ENCODE measurements at places on chromosomes 4 and X. TPM values are rescaled to one million over a fixed set of nuclear protein-coding genes. Genes with fewer than 3 reads are reported as not detected.

Gene USP11
- 6.4 TPM for total RNA-seq

Gene TRIM60
- total RNA-seq, result not detected

Gene CXXC4
- 4.2 TPM for total RNA-seq

Gene KLB
- not detected for total RNA-seq

Gene PTCHD1
- total RNA-seq, result 2.3 TPM

Gene MAGEC2
- total RNA-seq, result not detected

Gene GPC3
- total RNA-seq, result 137 TPM

Gene STS
- total RNA-seq, result 2.3 TPM

Gene CENPVL1
- total RNA-seq, result not detected

Gene NPNT
- 13.2 TPM for total RNA-seq

DNA sequence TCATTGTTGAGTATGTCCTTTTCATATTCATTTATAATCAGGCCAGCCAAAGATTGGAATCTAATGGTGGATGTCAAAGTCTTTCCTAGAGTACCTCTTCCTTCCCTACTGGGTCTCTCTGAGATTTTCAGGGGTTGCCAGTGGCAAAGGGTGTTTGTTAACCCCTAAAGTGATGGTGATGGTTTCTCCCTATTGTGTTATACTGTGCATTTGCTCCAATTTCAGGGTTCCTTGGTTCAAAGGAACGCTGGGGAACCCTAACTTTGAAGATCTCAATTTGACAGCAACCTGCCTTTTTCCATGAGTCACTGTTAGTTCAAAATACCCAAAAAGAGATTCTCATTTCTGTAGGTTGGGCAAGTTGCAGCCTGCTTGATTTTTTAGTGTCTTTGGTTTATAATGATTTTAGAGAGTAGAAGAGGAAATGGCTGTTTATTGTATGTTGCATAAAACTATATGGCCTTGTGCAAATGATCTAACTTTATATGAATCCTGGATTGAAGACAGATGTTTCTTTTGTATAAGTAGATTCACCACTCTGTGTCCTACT, 23.0 kb downstream of the GAB1 start:
- no peak for DNase-seq

DNA sequence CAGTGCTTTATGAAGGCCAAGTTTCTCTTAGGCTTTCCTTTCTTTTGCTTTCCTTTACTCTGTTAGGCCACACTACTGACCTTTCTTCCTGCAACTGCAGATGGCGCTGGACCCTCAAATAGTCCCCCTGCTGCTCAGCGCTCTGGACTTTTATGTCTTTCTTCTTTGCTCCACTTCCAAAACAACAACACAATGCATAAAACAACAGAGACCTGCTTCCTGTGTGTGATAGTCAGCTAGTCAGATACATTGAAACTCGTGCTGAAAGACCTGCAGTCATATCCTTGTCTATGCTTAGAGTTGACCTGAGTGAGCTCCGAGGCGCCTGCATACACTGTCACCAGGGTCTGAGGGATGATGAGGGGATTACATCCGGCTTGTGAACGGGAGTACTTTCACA, 108.9 kb upstream of the TEX13D start:
- peak; percentile 14 for DNase-seq

- no peak for DNase-seq
Observed at GRCh38 chrX:102859550-102859871, 77.6 kb upstream of the RAB40AL start.

DNA sequence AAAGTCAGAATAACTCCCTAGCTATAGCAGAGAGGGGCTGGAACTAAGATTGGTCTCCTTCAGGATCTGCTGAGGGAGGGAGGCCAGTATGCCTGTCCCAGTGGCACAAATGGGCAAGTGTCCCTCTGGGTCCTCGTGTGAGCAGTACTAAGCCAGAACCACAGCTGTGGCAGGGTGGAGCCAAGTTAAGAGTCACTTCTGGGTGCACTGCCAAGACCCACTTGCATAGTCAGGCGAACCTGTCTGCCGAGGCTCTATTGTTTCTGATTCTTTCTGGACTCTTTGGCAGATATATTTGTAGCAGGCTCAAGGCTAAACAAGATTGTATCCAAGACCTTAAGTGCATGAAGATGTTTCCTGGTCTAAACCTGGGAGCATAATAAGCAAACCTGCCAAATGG, 1123.7 kb upstream of the POU3F4 start:
- DNase-seq, result no peak

- DNase-seq, result peak; percentile 23
Observed at GRCh38 chr4:140018931-140019618, 134.9 kb downstream of the MAML3 start.

DNA sequence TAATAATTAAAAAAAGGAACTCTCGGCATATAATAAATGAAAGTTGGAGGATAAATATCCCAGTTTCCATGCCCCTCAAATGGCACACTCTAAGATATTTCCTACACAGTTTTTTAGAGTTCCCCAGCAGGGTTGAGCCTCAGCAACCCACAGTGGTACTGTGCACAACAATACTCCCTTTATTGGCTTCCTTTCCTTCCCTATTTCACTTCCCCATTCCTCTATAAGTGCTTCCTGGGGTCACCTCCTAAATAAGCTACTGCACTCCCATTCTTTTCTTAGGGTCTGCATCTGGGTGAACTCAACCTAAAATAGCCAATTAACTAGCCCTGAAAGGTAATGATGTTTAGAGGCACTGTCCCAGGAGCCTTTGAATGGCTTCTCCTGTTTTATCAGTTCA, 76.4 kb upstream of the NHS start:
- no peak for DNase-seq

DNA sequence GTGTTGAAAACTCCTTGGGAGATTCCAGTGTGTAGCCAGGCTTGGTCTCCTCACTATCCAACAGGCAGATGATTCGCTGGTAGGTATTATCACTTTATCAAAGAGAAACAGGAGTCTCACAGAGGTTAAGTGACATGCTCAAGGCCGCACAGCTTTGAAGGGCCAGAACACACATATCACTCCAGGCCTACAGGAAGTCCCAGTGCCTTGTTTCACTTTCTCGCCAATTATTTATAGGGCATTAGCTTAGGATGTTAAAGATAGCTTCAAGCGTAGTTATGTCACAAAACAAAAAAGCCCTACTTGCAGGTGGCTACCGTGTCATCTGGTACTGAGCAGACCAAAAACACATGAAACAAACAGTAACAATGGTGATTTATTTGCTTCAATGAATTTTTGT, 13.2 kb downstream of the ATP8A1 start:
- DNase-seq, result no peak

DNA sequence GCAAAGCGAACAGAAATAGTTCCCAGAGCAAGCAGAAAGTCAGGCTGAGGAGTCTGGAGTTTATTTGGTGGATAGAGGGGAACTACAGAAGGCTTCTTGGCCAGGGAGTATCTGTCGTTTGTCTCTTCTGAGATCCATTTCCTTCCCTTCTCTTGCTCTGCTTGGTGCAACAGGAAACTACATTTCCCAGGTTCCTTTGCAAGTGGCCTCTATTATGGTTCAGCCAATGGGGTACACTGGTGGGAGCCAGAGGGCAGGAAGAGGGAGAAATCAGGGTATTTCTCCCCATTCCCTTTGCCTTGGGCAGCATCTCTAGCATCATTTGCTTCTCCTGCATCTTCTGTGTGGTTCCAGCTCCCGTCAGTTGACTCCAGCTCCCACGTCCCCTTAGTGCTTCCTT, 142.1 kb downstream of the BCOR start:
- DNase-seq, result no peak

DNA sequence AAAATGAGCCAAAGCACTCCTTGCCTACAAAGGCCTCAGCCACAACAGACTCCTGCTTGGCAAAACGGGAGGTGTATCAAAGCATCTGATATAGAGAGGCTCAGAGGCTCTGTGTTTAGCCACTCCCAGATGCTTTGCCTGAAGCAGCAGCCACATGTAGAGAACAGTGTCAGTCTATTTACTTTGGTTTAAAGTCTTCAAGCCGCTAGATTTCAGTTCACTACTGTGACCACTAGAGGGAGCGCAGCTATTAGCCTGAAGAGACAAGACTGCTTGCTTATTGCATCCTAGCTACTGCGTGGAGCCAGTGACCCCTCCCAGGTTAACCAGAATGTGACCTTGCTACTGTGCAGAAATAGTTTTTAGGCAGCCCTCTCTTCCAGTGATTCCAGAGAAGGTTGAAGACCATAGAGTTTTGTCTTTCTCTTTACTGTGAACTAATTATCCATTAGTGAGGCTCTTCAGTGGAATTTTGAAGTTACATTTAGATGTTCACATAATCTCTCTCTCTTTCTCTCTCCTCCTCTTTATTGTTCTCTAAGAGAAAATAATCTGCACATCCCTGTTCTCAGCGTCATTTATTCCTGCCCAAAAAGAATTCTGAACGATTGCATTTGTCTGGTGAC, 39.3 kb downstream of the BMP3 start:
- peak; percentile 66 for DNase-seq

DNA sequence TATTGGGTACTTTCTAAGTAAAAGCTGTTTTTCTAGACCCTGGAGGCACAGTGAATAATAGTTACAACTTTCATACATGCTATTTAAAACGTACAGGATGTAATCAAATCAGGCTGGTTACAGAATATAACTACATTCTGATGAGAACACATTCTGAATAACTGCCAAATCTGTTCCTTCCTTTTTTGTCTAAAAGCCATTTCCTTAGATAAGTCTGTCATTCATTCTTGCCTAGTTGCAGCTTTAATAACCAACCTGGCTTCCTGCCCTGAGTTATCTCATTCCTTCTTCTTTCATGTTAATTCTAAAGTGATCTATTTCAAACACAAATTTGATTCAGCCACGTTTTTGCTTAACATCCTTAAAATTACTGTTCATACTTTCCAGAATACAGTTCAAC, 189.7 kb upstream of the ITM2A start:
- no peak for DNase-seq

- no peak for DNase-seq
Observed at GRCh38 chr4:15010038-15010585, 7.8 kb downstream of the CPEB2 start.

DNA sequence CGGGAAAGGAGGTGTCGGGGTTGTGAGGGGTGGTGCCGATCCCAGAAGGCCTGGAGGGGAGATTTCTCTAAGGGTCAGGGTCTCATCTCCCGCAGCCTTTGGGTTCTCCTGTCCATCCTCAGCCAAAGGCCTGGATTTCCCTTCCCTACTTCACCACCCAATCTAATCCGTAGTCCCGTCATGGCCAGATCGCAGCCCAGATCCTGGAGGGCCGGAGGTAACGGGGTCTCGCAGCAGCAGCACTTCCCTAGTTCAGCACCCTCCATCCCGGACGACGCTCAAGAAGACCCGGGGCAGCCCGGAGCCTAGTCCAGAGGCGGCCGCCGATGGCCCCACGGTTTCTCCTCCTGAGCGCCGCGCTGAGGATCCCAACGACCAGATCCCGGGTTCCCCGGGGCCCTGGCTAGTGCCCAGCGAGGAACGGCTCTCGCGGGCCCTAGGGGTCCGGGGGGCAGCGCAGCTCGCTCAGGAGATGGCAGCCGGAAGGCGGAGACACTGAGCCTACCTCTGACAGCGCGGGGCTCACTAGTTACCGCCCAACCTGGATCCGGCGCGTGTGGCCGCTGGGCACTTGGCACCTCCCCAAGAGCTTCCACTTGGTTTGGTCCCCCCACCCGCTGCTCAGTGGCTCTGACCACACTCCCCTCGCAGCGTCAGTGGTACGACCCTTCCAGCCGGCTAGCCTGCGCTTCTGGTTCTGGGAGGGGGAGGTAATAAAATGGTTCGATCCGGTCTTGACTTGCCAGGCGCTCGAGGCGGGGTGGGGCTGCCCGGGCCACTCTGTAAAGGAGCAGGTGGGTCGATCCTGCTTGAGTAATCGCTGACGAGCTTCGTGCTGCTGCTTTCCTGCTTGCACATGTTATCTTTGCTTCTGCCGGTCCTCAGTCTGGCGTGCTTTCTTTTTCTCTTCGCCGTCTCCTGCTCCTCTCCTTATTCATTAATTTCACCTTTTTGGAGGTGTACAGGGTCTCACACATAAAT, 3.6 kb downstream of the MAGIX start:
- peak; percentile 66 for DNase-seq

DNA sequence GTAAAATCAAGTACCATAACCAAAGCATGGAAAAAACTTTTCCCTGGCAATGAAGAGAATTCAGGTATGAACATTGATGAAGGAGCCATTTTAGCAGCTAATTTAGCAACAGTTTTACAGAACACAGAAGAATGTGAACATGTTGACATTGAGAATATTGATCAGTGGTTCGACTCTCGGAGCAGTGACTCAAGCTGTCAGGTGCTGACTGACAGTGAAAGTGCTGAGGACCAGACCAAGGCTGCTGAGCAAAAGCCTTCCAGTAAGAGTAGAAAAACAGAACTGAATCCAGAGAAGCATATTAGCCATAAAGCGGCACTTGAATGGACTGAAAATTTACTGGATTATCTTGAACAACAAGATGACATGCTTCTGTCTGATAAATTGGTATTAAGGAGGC, 2.8 kb downstream of the TIGD2 start:
- no peak for DNase-seq

GRCh38 chr4:120977435-120977997, 55.0 kb upstream of the PRDM5 start:
- no peak for DNase-seq

DNA sequence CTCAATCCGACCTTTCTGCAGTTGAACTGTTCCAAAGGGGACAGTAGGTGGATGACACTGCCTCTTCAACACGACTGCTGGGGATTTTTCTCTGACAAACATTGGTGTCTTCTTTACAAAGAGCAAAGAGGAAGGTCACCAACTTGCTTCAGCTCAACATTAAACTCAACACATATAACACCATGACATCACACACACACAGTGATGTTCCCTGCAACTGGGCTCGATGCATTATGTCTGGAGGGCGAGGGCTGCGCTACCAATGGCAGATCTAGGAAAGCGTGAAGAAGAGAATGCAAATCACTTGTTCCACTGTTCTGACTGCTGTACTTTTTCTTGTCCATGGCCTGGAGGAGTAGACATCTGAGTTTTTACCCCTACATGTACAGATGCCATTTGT, 385.9 kb downstream of the UNC5C start:
- DNase-seq, result no peak
